ENCODE measurements at places on chromosomes 4 and X. TPM values are rescaled to one million over a fixed set of nuclear protein-coding genes. Genes with fewer than 3 reads are reported as not detected.

DNA sequence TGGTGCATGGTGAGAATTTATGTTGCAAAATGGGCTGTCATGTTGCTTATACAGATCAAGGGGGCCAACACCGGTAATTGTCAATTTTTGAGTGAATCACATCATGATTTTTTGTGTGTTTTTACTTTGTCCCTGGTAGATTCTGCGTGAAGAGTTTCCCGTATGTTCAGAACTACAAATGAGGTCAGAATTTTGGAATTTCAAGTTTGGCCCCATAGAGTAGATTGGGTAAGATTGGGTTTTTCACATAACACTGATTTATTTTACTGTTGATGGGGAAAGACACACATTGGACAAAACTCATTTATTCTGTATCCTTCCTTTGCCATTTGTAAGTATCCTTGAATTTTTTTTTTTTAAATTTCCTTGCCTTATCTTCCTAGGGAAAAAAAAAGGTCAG, 158.5 kb upstream of the MXRA5 start:
- DNase-seq, result no peak

DNA sequence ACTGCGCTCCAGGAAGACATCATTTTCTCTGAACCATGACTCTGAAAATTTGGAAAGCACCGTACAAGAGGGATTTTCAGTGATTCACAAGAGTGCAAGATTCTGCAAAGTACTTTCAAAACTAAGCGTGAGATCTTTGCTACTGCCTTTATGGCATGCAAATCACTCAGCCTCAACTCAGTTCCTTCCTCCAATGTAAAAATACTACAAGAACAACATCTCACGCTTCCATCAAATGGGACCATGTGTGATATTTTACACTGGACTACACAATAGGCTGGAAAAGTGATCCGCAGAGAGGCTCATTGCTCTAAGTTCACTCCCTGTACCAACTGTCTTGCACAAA, 674 bp upstream of the IL15 start:
- DNase-seq, result no peak

- DNase-seq, result no peak
Measured at GRCh38 chrX:16319929-16320328, 152.6 kb downstream of the MAGEB17 start.

DNA sequence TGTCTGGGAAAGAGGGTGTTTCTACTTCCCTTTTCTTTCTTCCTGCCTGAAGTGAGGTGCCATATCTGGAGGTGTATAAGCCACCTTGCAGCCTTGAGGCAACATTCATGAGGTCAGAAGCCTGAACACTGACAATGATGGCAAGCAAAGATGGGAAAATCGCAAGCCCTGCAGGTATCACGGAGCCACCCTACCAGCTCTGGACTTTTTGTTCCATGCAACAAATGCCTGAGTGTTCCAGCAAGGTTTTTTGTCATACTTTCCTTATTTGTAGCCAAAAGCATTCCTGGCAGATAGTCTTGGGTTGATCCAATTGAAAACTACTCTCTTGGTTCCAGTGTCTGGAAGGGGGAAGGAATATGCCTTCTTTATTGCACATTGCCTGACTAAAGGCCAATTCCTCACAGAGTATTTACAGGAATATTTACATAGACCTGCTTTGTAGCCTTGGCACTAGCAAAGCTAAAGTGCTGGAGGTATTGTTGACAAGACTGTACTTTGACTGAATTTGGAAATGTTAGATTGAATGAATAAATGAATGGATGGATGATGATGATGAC, 14.4 kb upstream of the SOD3 start:
- no peak for DNase-seq

DNA sequence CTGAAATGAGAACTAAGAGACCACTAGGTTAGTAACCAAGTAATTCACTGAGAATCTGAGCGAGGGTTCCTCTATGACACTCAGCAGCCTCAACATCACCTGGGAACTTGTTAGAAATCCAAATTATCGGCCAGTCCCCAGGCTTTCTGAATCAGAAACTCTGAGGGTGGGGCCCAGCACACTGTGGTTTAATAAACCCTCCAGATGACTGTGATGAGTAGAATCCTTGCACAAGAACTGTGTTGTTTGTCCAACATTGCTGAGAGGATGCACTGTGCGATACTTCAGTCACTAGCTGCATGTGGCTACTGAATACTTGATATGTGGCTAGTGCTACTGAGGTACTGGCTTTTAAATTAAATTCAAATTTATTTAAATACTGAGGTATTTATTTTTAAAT, 243.9 kb downstream of the MAML3 start:
- no peak for DNase-seq

Gene SLC9A7
- total RNA-seq, result 57.8 TPM

Gene SUPT20HL1
- not detected for total RNA-seq
